ENCODE measurements at places on chromosomes 1 and 21.

DNA sequence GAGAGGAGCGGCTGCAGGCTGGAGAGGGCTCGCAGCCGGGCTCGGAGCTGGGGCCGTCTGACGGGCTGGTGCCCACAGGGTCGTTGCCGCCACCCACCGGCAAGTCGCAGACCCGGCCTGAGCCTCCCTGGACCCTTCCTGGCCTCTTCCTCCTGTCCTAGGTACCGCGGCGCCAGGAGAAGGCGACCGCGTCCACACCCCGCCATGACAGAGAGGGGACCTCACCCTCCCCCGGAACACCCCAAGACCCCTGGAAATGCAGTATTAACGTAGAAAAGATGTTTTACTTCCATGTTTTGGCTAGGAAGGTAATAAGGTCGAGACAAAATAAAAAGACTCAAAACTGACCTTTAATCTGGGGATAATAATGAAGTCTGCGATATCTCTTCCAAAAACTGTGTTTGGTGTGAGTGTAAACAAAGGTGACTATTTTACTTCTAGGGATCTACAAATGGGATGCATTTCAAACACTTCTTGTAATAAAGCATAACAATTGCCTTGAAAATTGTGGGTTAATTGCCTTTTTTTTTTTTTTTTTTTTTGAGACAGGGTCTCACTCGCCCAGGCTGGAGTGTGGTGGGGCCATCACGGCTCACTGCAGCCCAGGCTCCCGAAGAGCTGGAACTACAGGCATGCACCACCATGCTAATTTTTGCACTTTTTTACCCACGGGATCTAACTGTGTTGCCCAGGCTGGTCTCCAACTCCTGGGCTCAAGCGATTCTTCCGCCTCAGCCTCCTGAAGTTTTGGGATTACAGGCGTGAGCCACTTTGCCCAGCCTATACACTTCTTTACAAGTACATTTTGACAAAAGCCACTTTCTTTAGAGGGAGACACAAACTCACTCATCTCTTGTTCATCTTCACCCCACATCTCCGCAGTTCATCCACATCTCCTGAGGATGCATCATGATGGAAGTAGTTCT, 838 bp upstream of the RSRP1 start:
- DNase-seq, result no peak

DNA sequence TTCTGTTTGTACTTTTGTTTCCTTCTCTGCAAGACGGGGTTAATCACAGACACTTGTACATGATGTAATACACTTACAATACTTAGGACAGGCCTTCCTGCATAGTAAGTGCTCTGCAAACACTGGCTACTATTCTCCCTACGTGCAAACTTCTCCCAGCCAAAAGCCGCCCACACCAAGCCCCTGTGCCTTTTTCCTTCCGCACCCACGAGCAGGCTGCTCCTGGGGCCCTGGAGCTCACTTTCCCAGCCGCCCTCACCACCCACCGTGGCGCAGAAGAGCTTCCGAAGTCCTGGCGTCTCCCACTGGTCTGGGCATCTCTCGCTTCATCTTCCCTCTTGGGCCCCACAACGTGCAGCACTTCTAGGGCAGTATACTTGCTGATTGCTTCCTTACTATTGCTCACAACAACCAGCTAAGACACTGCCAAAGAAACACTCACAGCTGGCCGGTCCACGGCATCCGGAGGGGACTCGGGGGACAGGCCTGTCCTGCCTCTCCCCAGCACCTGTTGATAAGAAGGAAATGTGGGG, 22.5 kb upstream of the GPR157 start:
- DNase-seq, result no peak

- no peak for DNase-seq
Observed at GRCh38 chr1:207034208-207034607, 1.7 kb upstream of the C1orf116 start.

GRCh38 chr1:20792196-20792595, 5.1 kb upstream of the HP1BP3 start:
- no peak for DNase-seq

Measured in activated CD8-positive, alpha-beta memory T cell treated with anti-CD3 and anti-CD28 coated beads for 1 hour (primary cell).